Hypothalamus (tissue), 51 donors: ENCODE measurements at places on chromosomes 5 and 9.

DNA sequence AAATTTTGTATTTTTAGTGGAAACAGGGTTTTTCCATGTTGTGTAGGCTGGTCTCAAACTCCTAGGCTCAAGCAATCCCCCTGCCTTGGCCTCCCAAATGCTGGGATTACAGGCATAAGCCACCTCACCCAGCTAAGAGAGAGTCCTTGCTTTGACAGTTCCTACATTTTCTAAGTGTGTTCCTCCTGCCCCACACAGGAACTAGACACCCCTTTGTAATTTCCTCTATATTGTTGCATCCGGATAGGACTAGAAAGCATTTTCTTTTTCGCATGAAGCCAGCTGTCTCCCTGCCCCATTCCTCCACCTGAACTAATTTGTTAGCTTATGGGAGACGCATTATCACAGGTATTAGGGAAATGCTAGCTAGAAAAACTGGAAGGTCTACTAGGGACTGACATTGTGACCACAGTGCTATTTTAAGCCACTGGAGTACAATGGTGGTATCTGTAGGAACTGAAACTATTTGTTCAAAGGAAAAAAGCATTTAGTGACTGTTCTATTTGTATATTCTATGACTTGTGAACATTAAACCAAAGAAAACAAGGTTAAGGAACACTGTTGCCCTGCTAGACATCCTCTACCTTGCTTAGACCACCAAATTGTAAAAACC lies 214.1 kb downstream of the SMARCA2 start:
- DNase-seq = no peak

- DNase-seq = no peak
Observed at GRCh38 chr9:86545090-86545489, 190.9 kb upstream of the TUT7 start.

GRCh38 chr5:112264151-112264550 lies 154.9 kb downstream of the EPB41L4A start:
- no peak for DNase-seq

DNA sequence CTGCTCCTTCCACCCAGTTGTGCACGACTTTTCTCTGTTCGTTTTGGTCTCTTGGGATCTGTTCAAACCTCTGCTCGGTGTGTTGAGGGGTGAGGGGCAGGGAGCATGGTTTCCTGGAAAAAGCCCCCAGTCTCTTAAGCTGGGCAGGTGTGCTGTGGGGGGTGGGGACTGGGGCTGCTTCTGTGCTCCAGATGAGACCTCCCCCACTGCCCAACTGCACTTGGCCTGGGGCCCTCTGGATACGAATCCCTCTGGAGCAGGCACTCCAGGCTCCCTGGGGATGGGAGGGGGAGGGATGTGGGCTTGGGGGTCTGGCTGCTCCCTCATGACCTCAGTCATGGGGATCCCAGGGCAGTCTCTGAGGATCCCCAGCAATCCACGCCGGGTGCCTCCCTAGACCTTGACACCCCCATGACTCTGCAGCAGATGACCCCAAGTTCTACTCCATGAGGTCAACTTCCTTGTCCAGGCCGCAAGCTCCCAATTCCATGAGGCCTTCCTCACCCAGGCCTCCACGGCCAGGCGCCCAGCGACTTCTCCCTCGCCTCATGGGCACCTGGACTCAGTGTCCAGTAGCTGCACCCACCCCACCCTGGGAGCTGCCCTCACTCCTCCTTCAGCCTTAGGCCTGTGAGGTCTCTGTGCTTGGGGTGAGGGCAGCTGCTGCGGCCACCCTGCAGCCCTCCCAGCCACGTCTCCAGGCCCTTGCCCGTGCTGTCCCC lies 5.9 kb upstream of the AHRR start:
- no peak for DNase-seq

DNA sequence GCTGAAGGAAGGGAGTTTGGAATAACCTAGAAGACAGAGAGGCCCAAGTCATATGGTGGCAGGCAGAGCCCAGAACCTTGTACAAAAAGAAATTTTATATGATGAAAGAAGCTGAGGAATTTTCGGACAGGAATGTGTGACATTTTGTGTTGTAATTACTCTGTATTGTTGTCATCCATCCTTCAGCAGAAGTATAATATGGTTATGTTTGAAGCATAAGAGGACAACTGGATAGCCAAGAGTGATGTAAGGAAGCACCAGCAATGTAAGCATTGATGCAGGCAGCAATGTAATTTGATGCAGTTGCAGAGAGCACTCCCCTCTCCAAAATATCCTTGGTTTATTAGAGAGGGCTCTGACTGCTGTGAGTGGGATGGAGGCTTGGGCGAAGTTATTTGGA lies 19.1 kb upstream of the SNX2 start:
- no peak for DNase-seq

DNA sequence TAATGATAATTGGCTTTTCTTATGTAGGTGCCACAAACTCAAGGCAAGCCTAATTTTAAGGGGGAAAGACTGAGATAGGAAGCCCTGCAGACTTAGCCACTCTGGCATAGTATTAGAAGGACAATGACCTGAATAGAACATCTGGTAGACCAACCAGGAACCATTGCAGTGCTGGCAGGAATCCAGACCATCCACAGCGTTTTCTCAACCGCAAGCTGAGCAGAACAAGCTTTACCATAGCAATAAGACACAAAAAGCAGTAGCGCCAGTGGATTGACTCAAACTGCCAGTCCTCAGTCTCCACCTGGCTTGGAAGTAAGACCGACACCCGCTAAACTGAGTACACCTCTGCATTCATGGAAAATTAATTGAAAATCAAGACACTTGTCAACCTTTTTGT lies 141.3 kb upstream of the LPAR1 start:
- no peak for DNase-seq

- no peak for DNase-seq
Observed at GRCh38 chr5:67192719-67193438, 3.7 kb downstream of the CD180 start.

GRCh38 chr5:91381774-91382359 lies 1.2 kb downstream of the ARRDC3 start:
- no peak for DNase-seq

- DNase-seq = no peak
Observed at GRCh38 chr5:149364719-149365118, 6.9 kb downstream of the PCYOX1L start.
